ENCODE measurements at places on chromosomes 6 and 20. TPM values are rescaled to one million over a fixed set of nuclear protein-coding genes. Genes with fewer than 3 reads are reported as not detected.

The UBD gene
- total RNA-seq = 0.35 TPM

The BCAS1 gene
- not detected for total RNA-seq

The ZC2HC1B gene
- total RNA-seq = not detected

The BPIFB4 gene
- total RNA-seq = not detected

The HRH3 gene
- not detected for total RNA-seq

- DNase-seq = no peak
These were observed 22.6 kb upstream of the SH3BGRL2 start for GRCh38 chr6:79608334-79609224.

GRCh38 chr6:124203101-124203811, 399.6 kb downstream of the NKAIN2 start:
- DNase-seq = no peak

- DNase-seq = no peak
These were observed 41.8 kb downstream of the C6orf58 start for GRCh38 chr6:127618729-127619128.

DNA sequence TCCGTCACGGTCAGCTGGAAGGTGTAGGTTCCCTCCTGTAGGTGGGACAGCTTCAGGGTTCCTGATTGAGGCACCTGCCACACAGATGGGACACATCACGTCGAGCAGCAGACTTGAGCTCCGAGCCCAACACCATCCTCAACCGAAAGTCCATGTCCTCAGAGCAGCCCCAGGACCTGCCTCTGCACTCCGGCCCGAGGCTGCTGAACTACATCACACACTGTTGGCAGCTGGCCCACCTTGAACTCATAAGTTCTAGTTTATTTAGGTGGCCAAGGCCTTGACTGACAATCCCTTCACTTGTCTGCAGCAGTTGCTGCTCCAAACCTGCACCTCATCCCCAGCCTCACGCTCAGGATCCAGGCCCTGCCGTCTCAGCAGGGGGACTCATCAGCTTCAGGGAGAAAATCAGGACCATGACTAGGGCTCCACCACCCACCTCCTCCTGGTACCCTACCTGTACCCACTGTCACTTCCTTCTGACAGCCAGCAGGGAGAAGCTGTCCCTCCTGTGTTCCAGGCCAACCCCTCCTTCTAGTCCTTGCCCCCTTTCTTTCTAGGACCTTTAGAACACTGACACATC, 21.0 kb downstream of the LRP11 start:
- DNase-seq = peak; percentile 56

DNA sequence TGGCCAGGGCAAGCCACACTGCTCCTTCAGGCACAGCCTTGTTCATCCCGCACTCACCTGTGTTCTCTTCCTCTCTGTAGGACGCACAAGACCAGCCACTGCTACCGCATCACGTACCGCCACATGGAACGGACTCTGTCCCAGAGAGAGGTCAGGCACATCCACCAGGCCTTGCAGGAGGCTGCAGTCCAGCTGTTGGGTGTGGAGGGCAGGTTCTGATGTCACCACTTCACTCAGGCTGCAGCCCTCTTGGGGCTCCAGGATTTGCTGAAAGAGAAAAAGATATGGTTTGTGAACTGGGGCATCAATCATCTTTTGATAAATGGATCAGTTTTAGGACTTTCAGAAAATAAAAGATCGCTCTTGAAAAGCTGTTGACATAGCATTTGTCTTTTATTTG, 235.5 kb downstream of the NRN1 start:
- no peak for DNase-seq

GRCh38 chr20:32448306-32449056, 90.3 kb downstream of the ASXL1 start:
- DNase-seq = peak; percentile 46

DNA sequence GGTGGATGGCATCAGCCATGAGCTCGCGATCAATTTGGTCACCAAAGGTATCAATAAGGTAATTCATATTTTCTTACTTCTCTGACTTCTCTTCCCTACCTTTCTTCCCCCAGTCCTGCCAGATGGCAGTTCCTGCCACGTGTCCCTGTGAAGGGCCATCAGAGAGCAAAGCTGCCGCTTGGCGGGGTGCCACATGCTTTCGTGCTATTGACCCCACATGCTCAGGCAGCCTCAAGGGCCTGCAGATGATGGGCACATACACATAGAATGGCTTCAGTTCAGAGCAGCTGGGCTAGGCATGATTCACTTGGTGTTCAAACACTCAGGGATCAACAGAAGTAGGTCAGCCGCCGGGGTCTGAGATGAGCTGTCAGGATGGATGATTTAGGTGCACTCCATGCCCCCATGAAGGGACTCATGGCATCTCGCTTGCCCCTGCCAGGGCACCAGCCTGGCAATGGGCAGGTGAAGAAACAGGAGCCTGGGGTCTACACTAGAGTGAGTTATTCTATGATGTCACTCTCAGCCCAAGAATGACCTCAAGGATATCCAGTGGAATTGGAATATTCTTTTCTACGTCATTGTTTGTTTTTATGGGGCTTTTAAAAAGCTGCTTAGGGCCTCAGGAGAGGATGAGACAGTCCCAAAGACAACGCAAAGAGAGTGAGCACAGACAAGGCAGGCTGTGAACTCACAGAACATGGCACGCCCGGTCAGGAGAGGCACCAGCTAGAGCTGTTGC, 25.5 kb downstream of the BANF2 start:
- peak; percentile 52 for DNase-seq

GRCh38 chr6:22298475-22298890, 1.6 kb upstream of the PRL start:
- DNase-seq = no peak

DNA sequence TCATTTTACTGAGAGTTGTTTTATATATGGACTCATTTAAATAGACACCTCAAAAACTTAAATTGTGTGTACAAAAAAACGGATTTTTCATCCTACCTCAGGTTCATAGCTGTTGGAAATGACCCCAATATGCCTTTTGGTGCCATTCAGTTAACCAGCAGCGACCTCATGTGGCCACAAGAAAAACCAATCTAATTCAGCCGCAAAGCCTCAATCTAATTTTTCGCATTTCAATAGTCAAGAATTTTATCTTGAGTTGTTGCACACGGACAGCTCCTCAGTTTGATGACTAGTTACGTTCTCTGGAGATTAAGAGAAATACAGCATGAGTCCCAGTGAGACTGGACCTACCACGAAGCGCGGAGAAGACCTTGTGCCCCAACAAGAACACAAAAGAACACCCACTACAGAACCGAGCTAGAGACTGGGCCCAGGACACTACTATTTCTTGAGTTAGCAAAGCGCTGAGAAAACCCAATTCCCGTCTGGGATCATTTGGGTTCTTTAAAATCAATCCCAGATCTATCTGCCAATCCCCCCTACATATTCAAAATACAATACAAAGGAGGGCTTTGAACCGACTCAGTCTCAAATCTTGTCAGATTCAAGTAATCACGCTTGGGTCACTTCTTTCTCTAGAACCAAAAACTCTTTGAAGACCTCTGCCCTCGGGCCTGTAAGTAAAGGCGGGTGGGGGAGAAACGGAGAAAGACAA, 1.1 kb downstream of the TCP11 start:
- no peak for DNase-seq

GRCh38 chr6:64330694-64331307, 695.2 kb downstream of the PHF3 start:
- peak; percentile 80 for DNase-seq

- DNase-seq = no peak
These were observed 63.8 kb downstream of the TNFRSF21 start for GRCh38 chr6:47245745-47246371.

DNA sequence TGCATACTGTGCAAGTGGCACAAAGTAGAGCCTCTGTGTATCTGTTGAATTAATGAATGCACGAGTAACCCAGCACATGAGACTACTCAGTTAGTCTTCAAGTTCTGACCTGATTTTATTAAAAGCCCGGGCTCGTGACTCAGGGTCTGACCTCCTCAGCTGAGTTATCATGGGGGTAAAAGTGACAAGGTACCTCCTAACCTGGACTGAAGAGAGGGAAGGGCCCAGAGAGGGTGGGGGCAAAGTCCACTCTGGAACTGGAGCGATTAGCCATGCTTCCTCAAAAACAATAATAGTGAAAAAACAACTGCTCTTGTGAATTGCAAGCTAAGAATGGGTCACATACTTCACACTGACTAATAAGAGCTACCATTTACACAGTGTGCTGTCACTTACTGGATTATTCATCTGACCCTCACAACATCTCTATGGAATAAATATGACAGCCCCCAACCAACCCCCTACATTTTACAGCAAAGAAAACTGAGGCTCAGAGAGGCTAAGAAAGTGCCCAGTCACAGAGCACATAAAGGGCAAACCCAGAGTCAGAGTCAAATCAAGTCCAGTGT, 26.7 kb downstream of the TRERF1 start:
- DNase-seq = no peak

DNA sequence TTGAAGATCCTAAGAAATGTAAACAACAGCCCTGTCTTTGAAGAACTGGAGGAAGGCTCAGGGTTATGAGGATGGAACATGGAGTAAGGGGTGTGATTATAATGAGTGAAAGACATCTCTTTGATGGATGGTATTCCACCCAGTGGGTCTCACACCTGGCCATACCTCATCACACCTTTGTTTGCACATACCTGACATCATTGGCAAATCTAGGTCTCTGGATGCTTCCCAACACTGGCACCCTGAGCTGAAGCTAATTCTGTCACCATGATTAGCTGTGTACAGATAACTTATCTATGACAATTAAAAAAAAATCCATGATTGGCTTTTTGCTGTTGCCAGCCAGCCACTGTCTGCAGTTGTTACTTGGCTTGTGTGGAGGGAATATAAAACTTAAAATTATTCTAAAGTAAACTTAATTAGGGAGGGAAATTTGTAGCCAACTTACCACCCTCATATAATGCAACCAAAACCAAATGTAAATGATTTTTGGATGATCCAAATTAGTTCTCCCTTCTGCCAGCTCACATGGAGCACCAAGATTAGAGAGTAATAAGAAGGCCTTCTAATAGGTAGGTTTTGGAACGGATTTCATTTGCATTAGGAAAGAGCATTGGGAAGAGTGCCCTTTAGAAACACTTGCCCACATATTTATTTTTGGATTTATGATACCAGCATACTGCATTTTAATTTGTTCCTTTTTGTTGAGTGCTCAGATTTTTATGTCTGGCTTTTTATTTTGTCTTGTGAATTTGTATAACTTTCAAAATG, 249.5 kb downstream of the SOX4 start:
- DNase-seq = no peak
